GM23248 (cell line): ENCODE measurements at places on chromosomes 3 and 15. TPM values are rescaled to one million over a fixed set of nuclear protein-coding genes. Genes with fewer than 3 reads are reported as not detected.

The CCDC9B gene
- polyA plus RNA-seq: 28.8 and 33.1 TPM in 2 replicates

The CAMK1 gene
- polyA plus RNA-seq: 27.7 and 28.3 TPM in 2 replicates

The C3orf52 gene
- polyA plus RNA-seq: 1.6 and 1.9 TPM in 2 replicates

The TMC3 gene
- polyA plus RNA-seq: not detected in 2 replicates

DNA sequence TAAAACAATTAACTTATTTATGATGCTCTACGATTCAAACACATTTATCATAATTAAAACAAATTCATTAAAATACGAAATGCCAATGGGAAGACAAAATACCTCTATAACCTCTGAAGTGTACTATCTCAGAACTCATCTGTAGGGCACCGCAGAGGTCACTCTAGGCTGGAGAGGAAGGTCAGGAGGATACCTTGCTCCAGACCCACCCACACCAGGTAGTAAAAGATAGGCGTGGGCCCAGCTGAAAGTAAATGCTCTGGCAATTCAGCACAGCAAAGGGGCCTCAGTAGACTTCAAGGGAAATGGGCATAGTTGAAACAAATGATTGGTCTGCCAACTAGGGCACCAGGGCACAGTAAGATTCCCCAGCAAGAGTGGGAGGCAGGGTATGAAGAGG lies 26.0 kb upstream of the SPPL2A start:
- no peak for DNase-seq

GRCh38 chr15:83656192-83656591 lies 2.3 kb downstream of the ADAMTSL3 start:
- no peak for DNase-seq

GRCh38 chr3:15633766-15634598 lies 32.4 kb downstream of the BTD start:
- DNase-seq: peak; percentile 27

DNA sequence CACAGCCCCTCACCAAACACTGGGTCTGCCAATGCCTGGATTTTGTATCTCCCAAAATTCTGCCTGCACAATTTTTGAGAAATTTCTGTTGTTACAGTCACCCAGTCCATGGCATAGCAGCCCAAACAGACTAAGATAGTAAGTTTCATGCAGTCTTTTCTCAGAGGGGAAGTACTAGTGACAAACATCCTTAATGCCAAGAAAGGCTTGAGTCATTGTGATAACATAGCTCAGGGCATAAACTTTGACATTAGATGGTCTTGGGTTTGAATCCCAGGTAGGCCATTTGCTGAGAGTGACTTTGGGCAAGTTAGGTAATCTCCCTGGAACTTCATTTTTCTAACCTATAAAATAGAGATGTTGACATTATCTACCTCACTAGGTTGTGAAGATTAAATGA lies 36.1 kb upstream of the PFN2 start:
- no peak for DNase-seq
